ENCODE measurements at places on chromosomes 5 and 9.

DNA sequence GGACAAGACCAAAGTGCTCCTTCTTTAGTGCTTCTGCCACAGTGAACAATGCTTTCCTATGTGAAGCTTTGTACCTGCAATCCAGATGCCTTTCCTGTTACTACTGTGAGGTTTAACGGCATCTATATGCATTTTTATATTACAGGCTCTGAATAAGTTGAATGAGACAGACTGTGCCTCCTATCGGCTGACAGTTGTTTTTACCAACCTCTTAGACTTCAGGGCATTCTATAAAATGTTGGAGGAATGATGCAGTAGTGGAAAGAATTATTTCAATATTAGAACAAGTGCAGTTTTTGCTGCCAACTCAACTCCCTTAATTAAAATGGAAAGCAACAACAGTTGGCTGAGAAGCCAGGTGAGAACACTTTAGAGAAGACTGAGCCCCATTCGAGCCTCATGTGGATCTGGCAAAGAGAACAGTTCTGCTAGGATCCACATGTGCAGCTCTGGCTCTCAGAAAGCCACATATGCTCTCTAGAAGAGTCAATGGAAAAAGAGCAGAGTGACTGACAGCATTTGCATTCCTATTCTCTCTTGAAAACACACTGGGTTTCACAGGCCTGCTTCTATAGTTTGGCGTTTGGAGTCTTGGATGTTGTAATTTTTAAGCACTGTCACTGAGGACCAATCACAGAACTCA is 147.5 kb downstream of the LURAP1L start:
- no peak for DNase-seq

DNA sequence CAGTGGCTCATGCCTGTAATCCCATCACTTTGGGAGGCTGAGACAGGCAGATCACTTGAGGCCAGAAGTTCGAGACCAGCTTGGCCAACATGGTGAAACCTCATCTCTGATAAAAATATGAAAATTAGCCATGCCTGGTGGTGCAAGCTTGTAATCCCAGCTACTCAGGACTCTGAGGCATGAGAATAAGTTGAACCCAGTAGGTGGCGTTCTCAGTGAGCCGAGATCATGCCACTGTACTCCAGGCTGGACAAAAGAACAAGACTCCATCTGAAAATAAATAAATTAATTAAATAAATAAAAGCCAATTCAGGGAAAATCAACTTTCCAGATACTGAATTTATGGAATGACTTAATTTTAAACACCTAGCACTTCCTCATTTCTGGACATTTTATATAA is 1722.1 kb downstream of the MAT2B start:
- no peak for DNase-seq

DNA sequence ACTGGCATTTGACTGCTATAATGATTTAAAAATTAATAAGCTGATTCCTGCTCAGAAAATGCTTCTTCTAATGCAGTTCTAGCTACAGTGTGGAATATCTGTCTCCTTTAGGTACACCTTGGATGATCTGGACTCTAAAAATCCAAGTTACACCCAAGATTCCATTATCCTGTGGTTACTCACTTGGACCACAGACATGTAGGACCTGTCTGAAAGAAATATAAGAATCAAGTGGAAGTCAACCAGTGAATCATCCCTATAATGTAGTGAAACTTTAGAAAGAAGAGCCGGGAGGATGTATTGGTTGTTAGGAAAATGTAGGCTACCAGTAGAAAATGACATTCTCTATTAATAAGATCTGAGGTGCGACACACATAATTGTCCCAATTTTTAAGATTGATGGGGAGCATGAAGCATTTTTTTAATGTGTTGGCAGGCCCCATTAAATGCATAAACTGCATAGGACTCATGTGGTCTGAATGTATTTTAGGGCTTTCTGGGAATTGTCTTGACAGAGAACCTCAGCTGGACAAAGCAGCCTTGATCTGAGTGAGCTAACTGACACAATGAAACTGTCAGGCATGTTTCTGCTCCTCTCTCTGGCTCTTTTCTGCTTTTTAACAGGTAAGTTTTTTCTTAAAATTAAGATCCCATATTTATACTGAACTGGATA is at the start of gene SPINK6:
Gene SPINK6, plus strand, starts transcription at position 512 of the 673 bp plus-strand sequence. Its CDS starts 55 bp downstream, at position 567.
- DNase-seq, result no peak

GRCh38 chr9:76194896-76195295 is 199.3 kb downstream of the RFK start:
- no peak for DNase-seq

DNA sequence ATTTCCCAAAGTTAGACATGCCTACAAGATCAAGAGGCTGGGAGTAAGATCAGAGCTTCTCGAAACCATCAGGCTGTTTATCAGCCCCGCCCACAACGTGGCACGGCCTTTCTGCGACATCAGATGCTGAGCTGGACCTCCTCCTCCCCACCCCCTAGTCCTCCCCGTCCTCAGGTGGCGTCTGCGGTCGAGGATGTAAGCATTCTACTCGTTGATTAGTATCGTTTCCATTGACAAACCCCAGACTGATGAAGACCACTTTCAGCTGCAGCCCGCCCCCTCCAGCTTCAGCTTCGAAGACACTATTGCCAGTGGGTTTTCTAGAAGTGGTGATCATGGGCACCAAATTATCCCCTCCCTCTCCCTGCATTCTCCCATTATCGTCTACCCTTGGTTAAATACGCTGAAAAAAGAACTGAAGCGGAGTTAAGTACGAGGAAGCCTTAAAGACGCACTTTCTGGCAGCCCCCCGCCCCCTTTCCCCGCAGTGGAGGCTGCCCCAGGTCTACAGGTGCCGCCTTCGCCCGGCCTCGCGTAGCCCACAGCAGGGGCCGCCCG is 1.1 kb downstream of the PPIC start:
- DNase-seq, result no peak

GRCh38 chr5:119360905-119361593 is 5.2 kb downstream of the TNFAIP8 start:
- no peak for DNase-seq

All from activated CD4-positive, alpha-beta T cell treated with anti-CD3 and anti-CD28 coated beads for 4 hours (primary cell).